Stimulated activated CD4-positive, alpha-beta T cell treated with anti-CD3 and anti-CD28 coated beads, Interleukin-1b, Interleukin-23, amount 100 ng/mL, for 1 hour (primary cell): ENCODE measurements at places on chromosomes 7 and 10.

GRCh38 chr7:6623589-6624245 is 8.3 kb downstream of the ZNF853 start:
- no peak for DNase-seq

GRCh38 chr10:102643336-102644065 is 778 bp upstream of the TRIM8 start:
- no peak for DNase-seq

DNA sequence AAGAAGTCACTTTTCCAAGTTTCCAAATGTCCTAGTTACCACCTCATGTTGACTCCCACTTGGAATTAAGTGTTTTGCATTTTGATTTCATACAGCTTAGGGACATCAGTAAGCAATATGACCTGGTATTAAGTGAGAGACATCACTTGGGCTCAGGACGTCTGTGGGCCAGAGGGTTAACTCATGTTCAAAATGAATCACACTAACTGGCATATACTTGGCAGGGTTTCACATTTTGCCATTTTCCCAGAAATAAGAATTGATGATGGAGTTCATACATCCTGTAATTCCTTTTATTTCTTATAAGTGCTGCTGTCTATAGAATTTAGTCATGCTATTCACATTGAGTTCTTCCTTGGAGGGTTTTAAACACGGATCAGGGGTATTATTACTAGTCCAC is 516.5 kb downstream of the PHTF2 start:
- no peak for DNase-seq

- no peak for DNase-seq
Observed at GRCh38 chr10:98257961-98258360, 10.0 kb downstream of the LOXL4 start.

GRCh38 chr7:151769188-151769821 is 107.6 kb downstream of the PRKAG2 start:
- DNase-seq = no peak

GRCh38 chr10:49183596-49184542 is 4.3 kb downstream of the TMEM273 start:
- DNase-seq = no peak

DNA sequence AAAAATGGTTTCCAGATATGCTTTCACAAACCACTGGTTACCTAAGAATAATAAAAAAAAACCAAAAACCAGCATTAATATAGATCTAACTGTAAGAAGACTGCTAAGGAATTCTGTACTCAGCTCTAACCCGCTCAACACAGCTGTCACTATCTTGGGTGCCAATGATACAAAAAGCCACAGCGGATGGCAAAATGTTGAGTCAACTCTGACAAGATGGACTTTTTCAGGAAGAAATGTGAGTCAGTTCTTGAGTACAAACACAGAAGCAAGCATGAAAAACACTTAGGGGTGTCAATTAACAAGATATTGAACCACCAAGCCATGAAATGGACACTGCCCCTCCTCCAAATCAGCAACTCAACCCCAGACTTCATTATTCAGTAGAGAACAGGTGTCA is 55.0 kb downstream of the CTTNBP2 start:
- DNase-seq = no peak

DNA sequence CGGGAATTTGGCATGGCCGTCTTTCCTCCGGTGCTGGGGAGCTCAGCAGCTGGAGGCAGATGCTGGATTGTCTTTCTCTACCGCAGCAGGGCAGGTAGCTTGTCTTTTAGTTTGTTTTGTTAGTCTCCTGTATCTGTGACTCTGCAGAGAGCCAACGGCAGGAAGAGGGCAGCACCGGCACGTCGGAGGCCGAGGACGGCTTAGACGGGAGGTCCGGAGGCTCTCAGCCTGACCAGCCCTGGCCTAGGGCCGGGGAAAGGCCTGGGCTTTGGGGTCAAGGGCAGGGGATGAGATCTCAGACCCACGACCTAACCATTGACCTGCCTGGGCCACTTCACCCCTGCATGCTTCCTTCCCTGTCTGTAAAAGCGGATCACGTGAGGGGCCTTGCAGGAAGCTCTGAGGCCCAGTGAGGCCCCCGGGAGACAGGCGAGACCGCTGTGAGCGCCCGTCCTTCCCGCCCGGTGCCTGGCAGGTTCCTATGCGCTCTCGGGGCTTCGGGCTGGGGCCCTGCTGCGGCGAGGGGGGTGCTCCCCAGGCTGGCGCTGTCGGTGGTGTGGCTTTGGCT is 72.7 kb downstream of the LHPP start:
- no peak for DNase-seq

DNA sequence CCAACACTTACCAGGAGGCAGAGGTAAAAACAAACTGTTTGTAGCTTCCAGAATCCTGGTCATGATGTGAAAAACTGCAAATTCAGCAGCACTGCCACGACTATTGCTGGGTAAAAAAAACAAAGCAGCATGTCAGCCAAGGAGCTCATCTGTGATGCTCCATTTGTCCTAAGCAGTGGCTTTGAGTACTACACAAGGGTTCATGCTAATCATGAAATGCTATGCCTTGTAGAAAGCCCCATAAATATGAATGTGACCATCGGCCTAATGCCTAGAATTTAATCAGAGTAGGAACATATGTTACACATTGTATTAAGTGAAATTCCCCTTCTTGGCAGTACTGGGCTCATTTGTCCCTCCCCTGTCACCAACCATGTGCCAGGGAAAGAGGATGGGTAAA is 95.4 kb downstream of the GSAP start:
- DNase-seq = no peak

DNA sequence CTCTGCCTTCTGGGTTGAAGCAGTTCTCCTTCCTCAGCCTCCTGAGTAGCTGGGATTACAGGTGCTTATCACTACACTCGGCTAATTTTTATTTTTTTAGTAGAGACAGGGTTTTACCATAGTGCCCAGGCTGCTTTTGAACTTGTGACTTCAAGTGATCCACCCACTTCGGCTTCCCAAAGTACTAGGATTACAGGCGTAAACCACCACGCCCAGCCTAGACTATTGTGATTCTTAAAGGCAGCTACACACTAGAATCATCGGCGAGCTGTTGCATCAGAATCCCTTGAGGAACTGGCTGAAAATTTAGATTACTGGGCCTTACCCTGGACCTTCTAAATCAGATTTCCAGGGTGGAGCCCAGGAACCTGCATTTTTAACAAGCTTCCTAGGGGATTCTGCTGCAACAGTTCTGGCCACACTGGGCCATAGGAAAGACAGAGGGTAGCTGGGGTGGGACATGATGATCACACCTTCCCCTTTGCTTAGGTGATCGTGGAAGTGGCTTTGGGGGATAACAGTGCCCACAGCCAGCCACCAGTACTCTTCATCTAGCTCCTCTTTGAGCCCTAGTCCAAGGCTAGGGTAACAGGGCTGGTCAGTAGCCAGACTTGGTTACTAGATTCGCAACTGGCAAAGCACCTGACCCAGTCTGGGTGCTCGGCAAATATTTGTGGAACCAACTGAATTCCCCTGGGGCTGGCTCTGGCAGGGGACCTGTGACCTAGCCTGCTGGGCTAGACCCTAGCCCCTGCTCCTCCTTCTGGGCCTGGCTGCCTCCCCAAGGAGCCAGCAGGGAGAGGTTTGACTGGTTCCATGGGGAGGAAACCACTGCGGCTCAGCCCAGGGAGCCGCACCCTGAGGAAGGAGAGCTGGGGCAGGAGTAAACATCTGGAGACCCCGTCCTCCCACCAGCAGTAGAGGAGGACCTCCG is 67.1 kb upstream of the DUSP5 start:
- DNase-seq = no peak

DNA sequence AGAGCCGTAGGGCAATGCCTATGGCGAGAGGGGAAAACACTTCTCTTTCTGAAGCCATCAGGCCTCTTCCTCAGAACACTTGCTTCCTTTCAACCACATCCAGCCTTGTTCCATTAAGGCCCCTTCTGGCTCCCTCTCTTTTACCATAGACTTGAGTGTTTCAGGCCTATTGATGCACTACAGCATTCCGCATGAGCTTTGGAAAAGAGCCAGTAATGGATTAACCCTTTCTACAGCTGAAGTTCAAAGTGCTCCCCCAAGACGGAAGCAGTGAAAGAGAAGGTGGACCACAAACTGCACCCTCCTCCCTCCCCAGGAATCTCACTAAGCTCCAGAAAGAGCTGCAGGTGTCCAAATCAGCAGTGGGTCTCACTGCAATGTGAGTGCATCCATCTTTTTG is 102.7 kb upstream of the C7orf33 start:
- no peak for DNase-seq

- no peak for DNase-seq
Observed at GRCh38 chr10:5449227-5449626, 36.9 kb downstream of the NET1 start.

DNA sequence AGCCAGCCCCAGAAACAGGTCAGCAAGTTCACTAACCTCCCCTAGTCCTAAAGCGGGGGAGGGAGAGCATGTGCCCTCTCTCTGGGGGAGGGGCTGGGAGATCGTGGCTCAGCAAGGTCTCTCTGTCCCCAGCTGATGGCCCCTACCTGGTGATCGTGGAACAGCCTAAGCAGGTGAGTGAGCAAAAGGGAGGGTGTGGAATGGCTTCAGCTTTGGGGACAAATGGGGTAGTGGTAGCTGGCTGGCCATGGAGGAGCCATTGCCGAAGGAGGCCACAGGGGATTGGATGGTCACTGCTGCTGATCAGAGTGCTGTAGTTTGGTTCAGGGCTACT is 779 bp downstream of the NFKB2 start:
- DNase-seq = no peak

- no peak for DNase-seq
Observed at GRCh38 chr7:78444267-78444666, 645.7 kb downstream of the PHTF2 start.

DNA sequence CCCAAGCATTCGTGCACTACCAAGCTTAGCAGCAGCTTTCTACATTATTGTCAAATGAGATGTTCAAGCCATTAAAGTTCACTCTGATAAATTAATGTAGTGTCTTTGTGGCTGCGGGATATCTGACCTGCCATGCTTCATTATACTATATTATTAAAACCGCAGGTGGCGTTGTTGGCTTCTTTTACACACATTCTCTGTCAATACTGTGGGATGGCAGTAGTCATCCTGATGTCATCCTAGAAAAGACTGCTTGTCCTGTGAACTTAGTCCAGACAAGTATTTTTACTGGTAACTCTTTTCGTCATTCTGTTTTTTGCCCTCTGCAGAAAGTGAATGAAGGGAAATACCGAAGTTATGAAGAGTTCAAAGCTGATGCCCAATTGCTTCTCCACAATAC is 103.9 kb downstream of the ZMYND11 start:
- DNase-seq = no peak

- no peak for DNase-seq
Observed at GRCh38 chr7:41637049-41637448, 65.8 kb downstream of the INHBA start.

DNA sequence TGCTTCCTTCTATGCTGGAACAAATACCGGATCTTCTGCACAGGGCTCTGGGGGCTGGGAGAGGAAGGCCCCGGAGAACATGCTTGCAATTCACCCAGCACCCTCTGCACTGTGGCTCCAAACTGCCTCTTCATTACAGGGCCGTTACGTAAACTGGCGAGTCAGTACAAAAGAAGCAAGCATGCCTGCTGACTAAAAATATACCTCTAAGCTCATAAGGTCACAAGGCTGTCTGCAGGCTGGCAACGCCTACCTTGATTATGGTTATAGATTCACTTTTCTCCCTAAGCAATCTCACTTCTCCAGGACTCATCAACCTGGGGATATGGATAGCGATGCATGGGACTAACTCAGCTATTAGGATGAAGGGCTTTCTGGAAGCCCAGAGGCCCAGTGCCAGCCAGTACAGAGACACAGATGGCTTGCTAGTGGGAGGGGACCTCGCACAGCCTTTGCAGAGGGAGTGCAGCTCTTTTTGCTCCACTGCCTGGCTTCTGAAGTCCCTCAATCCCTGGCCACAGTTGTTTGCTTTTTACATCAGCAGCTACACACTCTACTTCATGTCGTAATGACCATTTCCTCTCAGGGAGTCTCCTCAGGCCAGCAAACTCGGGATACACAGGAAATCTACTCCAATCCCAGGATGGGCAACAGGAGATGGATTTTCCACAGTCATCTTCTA is 96.1 kb downstream of the SH3PXD2A start:
- no peak for DNase-seq

DNA sequence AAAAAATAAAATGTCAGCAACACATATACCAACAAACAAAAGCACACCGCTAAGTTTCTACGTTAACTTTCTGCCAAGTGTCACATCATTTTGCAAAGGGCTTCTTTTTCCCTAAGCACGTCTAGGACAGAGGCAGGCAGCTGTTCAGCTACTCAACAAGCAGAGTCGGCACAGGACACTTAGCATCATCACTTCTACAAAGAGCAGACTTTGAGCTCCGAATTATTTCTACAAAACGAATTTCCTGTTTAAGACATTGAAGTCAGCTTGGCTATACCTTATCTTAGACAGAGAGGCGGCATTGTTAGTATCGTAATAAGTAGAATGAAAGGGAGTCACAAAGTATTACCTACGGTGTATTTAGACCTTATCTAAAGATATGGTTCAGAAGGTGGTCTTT is 110.1 kb downstream of the SVIL start:
- no peak for DNase-seq

GRCh38 chr10:123579675-123580074 is 86.5 kb upstream of the GPR26 start:
- no peak for DNase-seq

- no peak for DNase-seq
Observed at GRCh38 chr7:73436031-73436929, 2.7 kb downstream of the FZD9 start.

GRCh38 chr10:86247073-86247472 is 119.5 kb downstream of the GRID1 start:
- DNase-seq = no peak

DNA sequence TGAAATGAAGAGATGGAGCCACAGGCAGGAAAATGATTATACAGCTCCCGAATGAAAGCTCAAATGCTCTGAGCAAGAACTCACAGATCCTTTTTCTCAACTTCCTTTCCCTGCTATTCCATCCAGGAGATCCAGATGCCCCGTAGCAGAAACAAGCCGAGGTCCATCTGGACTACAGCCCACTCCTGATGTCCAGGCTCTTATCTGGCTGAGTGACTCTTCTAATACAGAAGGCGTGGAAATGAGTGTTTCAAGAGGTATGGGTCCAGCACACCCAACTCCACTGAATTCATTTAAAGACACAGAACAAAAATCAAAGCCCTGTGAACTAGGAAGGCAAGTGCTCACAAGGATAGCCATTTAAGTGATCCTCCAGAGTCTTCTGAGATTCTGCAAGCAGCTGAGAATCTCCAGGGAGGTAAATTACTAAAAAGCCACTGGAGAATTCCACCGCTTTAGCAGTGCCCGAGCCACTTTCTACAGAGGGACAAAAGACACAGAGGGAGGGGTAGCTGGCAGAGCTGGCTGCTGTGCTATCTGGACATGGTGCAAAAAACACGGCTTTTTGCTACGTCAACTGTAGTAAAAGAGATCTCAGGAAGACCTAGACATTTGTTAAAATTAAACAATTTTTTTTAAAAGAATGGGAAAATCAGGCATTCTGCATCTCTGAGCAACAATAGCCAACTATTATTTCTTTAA is 24.5 kb downstream of the FAM171A1 start:
- DNase-seq = no peak
